WTC11 (cell line): ENCODE measurements at places on chromosomes 4 and X.

DNA sequence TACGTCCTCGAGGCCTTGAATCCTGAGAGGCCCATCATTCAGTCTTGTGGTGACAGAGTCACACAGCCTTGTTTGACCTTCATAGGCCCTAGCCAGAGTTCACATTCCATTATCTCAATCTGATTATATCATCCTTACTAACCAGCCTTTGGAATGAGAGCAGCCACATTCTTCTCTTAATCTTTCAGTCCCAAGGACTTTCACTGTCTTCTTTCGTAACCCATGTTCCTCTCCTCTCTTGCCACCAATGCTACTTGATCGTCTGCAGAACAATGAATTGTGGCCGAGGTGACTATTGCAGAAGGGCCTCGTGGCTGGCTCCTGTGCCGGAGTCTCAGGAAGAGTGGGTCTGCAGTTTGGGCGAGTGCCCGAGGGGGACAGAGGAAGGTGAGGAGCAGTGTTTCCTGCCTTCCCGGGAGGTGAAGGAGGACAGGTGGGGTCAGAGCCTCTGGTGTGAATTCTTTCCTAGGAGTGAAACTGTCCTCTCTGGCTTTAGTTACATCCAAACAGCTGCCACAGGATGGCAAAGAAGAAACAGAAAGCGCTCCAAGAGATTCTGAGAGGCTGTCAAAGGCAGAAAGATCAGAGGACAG, 94.6 kb downstream of the LIMCH1 start:
- no peaks in the 10 kb centered on the region for H3K36me3 ChIP-seq
- no peaks in the 10 kb centered on the region; the same call in 1 of the 2 replicates for H3K27me3 ChIP-seq
- H3K4me1 ChIP-seq: no peaks in the 10 kb centered on the region

DNA sequence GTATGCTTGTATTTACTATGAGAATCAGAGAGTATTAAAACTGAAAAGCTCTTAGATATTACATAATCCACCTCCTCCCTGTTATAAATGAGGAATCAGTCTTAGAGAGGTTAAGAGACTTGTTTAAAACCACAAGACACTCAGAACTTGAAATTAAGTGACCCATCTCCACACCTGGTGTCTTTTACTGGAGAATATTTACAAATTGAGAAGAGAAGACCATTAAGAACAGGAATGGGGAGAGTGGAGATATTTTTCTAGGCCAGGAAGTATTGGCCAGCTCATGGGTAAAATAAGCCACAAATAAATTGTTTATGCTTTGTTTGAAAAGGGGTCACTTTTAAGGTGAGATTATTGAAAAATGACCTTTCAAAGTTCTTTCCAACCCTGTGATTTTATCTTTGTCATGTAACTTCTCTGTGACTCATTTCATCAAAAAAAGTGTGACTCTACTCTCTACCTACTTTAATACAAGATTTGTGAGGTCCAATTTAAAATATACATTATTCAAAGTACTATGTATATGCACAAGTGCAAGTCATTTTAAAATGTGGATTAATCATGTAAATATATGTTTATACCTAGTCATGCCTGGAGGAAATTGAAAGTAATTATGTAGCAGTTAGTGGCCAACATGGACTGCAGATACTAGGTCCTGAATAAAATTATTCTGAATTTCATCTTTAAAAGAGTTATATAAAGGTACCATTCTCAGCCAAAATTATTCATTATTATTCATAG, 15.9 kb upstream of the COX7B2 start:
- H3K4me3 ChIP-seq: no peak overlapping the region
- no peak for DNase-seq
- H3K27ac ChIP-seq: no peak overlapping the region
- no peaks in the 10 kb centered on the region for H3K4me1 ChIP-seq
- peaks cover 3% of the 10 kb centered on the region; the same call in 1 of the 2 replicates for H3K27me3 ChIP-seq

DNA sequence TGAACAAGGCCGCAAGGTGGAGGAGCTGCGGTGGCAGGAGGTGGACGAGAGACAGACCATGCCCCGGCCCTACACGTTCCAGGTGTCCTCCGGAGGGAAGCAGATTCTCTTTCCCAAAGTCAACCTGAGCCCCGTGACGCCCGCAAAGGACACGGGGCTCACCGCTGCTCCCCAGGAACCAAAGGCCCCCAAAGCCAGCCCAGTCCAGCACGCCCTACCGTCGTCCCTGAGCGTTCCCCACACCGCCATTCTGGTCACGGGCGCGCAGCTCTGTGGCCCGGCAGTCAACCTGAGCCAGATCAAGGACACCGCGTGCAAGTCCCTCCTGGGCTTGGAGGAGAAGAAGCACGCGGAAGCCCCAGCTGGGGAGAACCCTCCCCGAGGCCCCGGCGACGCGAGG, 72.2 kb downstream of the AASDH start:
- peaks cover 9% of the 10 kb centered on the region; the same call in 1 of the 2 replicates for H3K36me3 ChIP-seq
- H3K4me3 ChIP-seq: no peak overlapping the region
- no peaks in the 10 kb centered on the region for H3K27me3 ChIP-seq
- no peak for DNase-seq

DNA sequence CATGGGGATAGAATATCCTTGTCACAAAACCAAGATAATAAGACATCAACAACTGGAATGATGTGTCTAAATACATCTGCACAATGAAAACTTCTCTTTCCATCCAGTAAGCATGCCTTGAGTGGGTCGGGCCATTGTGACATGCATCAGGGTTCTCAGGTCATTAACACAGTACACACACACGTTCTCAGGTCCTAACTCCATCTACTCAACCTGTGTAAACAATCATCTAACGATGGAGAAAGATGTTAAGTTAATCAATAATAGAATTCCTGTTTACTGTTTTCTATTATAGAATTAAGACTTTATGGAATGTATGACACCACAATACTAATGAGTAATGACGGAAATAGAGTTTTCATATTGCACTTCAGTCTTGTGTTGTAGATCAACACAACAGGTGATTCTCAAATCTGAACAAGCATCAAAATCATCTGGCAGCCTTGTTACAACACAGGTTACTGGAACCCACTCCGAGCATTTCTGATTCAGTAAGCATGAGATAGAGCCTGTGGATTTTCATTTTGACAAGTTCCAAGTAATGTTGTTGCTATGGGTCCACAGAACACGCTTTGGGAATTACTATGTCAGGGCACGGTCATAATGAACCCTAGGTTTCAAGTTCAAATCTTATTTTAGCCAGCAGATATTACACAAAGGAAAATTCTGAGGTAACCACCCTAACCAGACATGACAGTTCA, 315.8 kb upstream of the TEX13C start:
- H3K27ac ChIP-seq: no peak overlapping the region
- no peaks in the 10 kb centered on the region for H3K27me3 ChIP-seq
- no peak overlapping the region for H3K4me3 ChIP-seq
- no peaks in the 10 kb centered on the region for H3K36me3 ChIP-seq
- H3K4me1 ChIP-seq: peaks cover 29% of the 10 kb centered on the region
- no peak for DNase-seq

DNA sequence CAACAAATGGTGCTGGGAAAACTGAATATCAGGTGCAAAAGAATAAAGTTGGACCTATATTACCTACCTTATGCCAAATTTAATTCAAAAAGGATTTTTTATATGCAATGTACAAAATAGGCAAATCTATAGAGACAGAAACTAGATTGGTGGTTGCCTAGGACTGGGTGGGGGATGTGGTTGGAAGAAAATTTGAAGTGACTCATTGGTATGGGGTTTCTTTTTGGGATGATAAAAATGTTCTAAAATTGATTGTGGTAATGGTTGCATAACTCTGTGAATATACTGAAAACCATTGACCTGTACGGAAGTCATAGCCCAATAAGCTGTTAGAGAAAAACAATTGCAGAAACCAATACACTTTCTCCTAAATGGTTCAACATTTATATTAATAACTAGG, 72.1 kb downstream of the COL4A5 start:
- H3K27ac ChIP-seq: no peak overlapping the region
- no peak for DNase-seq
- H3K36me3 ChIP-seq: peaks cover 35% of the 10 kb centered on the region
- H3K4me1 ChIP-seq: peaks cover 17% of the 10 kb centered on the region
- H3K27me3 ChIP-seq: no peaks in the 10 kb centered on the region
- H3K4me3 ChIP-seq: no peak overlapping the region

GRCh38 chr4:6873792-6874461, 35.7 kb upstream of the TBC1D14 start:
- H3K27me3 ChIP-seq: no peaks in the 10 kb centered on the region
- peaks cover 28% of the 10 kb centered on the region for H3K36me3 ChIP-seq
- peak; percentile 81 for DNase-seq
- no peak overlapping the region; the same call in 1 of the 2 replicates for H3K27ac ChIP-seq

- no peak overlapping the region for H3K4me3 ChIP-seq
- DNase-seq: no peak
- peaks cover 6% of the 10 kb centered on the region for H3K36me3 ChIP-seq
Observed at GRCh38 chrX:44580466-44580865, 37.8 kb upstream of the FUNDC1 start.

DNA sequence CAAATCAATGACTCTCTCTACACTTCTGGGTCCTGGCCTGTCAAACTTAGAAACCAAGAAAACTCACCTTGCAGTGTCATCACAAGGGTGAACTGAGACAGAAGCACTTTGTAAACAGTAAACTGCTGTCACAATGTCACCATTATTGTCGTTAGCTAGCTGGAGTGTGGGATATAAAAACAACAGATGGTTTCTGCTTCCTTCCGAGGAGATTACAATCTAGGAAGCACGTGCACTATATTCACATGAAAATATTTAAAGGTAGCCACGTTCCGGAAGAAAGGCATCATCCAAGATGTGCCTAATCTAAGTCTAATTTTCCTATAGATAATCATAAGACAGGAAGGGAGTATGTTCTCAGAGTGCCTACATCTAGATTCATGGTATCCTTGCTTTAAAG, 64.7 kb upstream of the ACSL1 start:
- no peaks in the 10 kb centered on the region for H3K36me3 ChIP-seq
- H3K4me3 ChIP-seq: no peak overlapping the region
- no peaks in the 10 kb centered on the region; the same call in none of the 2 replicates for H3K27me3 ChIP-seq
- H3K4me1 ChIP-seq: no peaks in the 10 kb centered on the region
- DNase-seq: no peak

- H3K4me1 ChIP-seq: no peaks in the 10 kb centered on the region
- DNase-seq: no peak
- H3K27ac ChIP-seq: no peak overlapping the region
- no peaks in the 10 kb centered on the region for H3K27me3 ChIP-seq
- H3K36me3 ChIP-seq: no peaks in the 10 kb centered on the region
Observed at GRCh38 chr4:54333657-54334056, 104.6 kb downstream of the PDGFRA start.

DNA sequence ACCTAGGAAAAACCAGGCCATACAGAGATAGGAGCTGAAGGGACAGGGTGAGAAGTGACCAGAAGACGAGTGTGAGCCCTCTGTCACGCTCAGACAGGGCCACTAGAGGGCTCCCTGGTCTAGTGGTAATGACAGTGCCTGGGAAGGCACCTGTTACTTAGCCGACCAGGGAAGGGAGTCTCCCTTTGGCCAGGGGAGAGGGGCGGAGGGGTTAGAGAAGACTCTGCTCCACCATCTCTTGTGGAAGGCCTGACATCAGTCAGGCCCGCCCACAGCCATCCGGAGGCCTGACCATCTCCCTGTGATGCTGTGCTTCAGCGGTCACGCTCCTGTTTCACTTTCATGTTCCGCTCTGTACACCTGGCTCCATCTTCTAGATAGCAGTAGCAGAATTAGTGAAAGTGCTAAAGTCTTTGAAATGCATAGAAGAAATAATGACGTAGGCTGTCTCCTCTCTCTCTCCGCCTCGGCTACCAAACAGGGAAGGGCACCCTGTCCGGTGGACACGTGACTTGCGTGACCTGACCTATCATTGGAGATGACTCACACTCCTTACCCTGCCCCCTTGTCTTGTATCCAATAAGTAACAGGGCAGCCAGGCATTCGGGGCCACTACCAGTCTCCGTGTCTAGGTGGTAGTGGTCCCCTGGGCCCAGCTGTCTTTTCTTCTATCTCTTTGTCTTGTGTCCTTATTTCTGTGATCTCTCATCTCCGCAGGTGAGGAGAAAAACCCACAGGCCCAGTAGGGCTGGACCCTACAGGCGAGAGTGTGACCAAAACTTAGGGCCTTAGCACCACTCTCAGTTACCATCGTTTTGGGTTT, 26.7 kb downstream of the HTT-AS start:
- H3K27ac ChIP-seq: no peak overlapping the region
- no peak overlapping the region for H3K4me3 ChIP-seq
- peaks cover 5% of the 10 kb centered on the region for H3K27me3 ChIP-seq
- H3K4me1 ChIP-seq: peaks cover 8% of the 10 kb centered on the region

- peaks cover 62% of the 10 kb centered on the region for H3K36me3 ChIP-seq
- no peak overlapping the region for H3K27ac ChIP-seq
- no peaks in the 10 kb centered on the region for H3K4me1 ChIP-seq
- no peak overlapping the region for H3K4me3 ChIP-seq
Observed at GRCh38 chr4:97359826-97360225, 783.5 kb downstream of the STPG2 start.

DNA sequence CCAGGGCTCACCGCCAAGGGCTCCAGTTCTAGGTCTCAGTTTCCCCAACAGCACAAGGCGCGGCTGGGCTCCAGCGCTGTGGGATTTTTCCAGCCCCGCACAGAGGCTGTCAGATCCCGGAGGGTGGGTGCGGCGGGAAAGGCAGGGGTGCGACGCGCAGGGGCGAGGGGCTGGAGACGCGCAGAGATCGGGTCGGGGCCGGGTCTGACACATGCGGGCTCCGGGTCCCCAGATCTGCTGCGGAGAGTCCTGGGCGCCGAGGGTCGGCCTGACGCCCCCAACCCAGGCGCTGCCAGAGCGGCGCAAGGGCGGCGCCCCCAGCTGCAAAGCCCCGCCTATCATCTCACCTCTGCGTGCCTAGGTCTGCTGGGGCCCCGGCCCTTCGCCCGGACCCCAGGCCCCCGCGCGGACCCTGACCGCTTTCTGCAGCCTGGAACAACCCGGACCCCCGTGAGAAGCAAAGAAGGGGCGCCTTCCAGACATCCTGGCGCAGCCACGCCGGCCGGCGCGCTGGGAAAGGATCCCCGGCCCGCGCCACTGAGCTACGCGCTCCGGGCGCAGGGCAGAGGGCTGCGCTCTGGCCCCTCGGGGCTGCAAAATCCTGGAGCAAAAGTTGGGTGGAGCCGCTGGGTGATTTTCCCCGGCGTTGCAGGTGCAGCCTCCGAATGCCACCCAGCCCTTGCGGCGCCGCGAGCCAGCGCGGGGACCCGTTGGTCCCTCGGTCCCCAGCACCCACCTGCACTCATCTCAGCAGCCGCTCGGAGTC, 486 bp downstream of the ABLIM2 start:
- peak; percentile 24 for DNase-seq
- H3K4me3 ChIP-seq: peak overlapping the region; percentile 55
- peaks cover 11% of the 10 kb centered on the region for H3K4me1 ChIP-seq

- no peak overlapping the region for H3K4me3 ChIP-seq
- peaks cover 21% of the 10 kb centered on the region for H3K36me3 ChIP-seq
- H3K4me1 ChIP-seq: no peaks in the 10 kb centered on the region
- H3K27me3 ChIP-seq: no peaks in the 10 kb centered on the region
- no peak for DNase-seq
Observed at GRCh38 chrX:100625985-100626491, 10.6 kb downstream of the TSPAN6 start.

GRCh38 chr4:118810991-118811764, 24.7 kb downstream of the SEC24D start:
- peak overlapping the region; percentile 9; the same call in 1 of the 2 replicates for H3K27ac ChIP-seq
- no peaks in the 10 kb centered on the region for H3K4me1 ChIP-seq
- DNase-seq: no peak
- no peak overlapping the region for H3K4me3 ChIP-seq
- peaks cover 69% of the 10 kb centered on the region for H3K36me3 ChIP-seq
- H3K27me3 ChIP-seq: no peaks in the 10 kb centered on the region
